ENCODE measurements at places on chromosomes 11 and 22. TPM values are rescaled to one million over a fixed set of nuclear protein-coding genes. Genes with fewer than 3 reads are reported as not detected.

CARD16 gene
- 0.50 TPM for total RNA-seq

APOBEC3H gene
- total RNA-seq: 0.87 TPM

GRCh38 chr22:40976866-40977700, 25.9 kb downstream of the RBX1 start:
- no peak for DNase-seq

- no peak for DNase-seq
These were observed 2.3 kb upstream of the TMEM45B start for GRCh38 chr11:129813231-129813791.

- DNase-seq: peak; percentile 64
These were observed 196.0 kb downstream of the CEP164 start for GRCh38 chr11:117523680-117524079.
